ENCODE measurements at places on chromosomes 16 and 17.

DNA sequence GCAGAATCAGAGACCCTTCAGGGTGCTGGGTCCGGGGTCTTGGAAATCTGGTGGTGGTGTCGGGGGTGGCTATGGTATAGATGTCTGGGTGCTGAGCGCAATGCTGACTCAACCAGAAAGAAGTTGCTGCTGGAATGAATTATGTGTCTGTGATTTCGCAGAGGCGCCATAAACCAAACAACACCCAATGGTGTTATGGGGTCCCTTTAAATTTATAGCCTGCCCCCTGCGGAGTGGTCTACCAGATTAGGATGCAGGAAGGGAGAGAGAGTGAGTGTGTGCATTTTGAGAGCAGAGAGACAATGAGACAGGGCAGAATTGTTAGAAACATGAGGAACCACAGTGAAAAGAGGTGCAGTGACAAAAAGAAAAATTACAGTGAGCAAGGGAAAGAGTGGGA, 100.7 kb upstream of the CDH11 start:
- no peak for DNase-seq

- DNase-seq: no peak
Measured at GRCh38 chr17:73463821-73464220, 152.0 kb upstream of the CDC42EP4 start.

GRCh38 chr16:87325423-87325858, 8.2 kb upstream of the C16orf95 start:
- DNase-seq: no peak

GRCh38 chr17:80847496-80848230, 144.0 kb upstream of the CHMP6 start:
- no peak for DNase-seq

GRCh38 chr17:43720311-43721060, 38.1 kb downstream of the SOST start:
- DNase-seq: peak; percentile 66

DNA sequence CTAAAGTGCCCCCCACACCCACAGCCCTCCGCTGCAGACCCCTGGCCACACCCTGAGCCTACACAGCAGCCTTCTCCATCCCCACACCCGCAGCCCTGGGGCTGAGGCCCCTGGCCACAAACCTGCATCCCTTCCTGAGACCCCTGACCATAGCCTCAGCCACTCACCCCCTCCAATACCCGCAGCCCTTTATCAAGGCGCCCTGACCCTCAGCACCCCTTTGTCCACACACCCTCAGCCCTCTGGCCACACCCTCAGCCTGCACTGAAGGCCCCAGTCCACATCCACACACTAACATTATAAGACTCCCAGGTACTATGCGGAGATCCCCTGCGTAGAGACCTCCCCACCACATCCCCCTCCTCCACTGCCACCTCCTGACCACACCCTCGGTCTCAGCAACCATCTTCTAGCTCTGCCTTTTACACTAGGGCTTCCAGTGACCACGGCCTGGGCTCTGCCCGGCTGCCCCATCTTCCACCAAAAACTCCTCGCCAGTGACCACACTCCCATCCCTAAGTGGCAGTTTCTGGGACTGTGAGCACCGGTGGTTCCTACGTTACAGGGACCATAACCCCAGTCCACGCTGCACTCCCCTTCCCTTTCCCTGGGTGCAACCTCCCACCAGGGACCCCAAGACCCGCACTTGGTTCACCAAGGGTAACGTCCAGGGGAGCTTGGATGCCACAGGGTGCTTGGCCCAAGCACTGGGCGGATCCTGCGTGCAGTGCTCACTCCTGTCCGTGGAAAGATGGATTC, 818 bp downstream of the TPPP3 start:
- no peak for DNase-seq

- no peak for DNase-seq
Measured at GRCh38 chr17:18858567-18859245, 775 bp downstream of the PRPSAP2 start.

GRCh38 chr16:85354686-85355514, 242.6 kb upstream of the CIBAR2 start:
- DNase-seq: no peak

DNA sequence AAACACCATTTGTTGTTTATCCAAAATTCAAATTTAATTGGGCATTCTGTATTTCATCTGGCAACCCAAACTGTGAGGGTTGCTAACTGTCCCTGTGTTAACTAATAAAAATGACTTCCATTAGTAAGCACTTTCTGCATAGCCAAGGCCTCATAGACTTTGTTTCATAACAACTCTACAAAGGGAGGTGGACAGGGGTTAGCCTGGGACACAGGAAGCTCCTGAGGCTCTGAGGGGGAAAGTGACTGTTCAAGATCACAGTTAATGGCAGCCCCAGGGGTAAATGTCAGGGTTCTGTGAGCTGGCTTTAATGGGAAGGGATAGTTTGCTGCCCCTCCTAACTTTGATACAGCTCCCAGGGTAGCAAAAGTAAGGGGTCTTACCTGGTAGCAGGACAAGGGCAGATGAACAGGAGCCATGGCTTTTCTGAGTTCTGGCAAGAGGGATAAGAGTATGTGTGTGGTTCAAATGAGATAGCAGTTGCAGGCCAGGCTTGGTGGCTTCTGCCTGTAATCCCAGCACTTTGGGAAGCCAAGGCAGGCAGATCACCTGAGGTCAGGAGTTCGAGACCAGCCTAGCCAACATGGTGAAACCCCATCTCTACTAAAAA, 2.2 kb downstream of the HEATR9 start:
- no peak for DNase-seq

DNA sequence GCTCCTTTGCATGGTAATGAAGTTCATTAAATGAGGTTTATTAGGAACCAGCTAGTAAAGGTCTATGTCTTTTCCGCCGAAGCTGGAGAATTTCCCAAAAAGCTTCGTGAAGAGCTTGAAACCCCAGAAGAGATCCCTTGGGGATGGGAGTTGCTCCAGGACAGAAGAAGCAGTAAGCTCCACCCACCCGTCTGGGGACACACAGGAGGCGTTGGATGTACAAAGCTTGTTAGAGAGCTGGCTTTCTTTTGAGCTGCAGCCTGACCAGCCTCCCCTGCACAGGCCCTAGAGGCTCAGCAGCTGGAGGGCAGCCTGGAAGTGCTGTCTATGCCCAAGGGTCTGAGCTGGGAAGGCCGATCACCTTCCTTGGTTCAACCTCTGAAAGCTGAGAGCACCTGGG, 147.4 kb upstream of the SDK2 start:
- no peak for DNase-seq

GRCh38 chr16:57264381-57264780, 19.3 kb downstream of the ARL2BP start:
- no peak for DNase-seq

- no peak for DNase-seq
Measured at GRCh38 chr16:1775006-1775845, 2.3 kb upstream of the MRPS34 start.

DNA sequence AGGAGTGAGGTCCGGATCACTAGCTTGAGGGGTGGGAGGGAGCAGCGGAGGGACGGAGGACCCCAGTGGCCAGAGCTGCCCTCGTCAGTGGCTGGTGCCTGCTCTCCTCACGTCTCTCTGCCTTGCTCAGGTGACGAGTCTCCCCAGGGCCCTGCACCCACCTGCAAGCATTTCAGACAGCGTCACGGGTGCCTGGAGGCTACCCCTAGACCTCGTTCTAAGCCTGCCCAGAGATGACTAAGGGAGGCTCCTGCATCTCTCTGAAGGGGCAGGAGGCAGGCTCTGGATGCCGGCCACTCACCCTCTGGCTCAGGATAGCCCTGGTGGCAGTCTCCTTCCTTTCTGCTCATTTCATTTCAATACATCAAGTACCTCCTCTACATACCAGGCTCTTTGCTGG, 68.8 kb downstream of the MRC2 start:
- no peak for DNase-seq

GRCh38 chr16:8982816-8983215, 19.1 kb upstream of the USP7 start:
- no peak for DNase-seq

DNA sequence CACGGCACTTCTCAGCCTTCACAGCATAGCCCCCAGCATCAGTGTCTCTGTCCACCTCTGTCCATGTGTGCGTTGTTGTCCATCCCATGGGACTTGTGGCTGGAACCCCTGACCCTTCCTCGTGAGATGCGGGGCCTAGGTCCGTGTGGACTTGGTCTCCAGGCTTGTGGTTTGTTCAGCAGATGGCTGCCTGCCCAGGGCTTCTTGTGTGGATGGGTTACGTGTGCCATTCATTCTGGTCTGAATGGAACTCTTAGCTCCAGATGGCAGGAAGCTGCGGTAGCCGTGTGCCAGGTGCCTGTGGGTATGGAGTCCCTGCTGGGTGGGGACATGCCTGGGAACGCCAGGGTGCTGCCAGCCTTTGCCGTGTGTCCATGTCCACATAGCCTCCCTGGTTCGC, 31.7 kb upstream of the NUDT16L1 start:
- peak; percentile 29 for DNase-seq

DNA sequence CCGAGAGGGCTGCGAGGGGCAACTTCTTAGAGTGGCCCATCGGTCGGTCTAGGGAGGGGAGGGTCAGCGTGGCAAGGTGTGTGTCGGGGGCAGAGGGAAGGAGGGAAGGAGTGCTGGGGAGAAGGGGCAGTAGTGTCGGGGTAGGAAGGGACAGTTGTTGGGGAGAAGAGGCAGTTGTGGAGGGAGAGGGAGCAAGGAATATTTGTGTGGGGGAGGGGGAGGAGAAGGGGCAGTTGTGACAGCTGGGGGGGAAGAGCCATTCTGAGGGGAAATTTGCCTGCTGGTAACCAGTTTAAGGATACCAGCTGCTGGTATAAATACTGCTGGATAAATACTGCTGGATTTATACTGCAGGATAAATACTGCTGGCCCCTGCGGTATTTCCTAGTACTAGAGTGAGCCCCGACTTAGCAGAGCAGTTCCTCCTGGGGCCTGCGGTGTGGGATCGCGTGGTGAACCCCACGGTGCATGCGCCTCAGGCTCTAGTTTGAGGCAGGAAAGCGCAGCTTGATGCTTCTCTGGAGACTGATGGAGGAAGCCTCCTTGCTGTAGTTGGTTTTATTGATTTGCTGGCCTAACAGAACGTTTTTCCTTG, 309 bp downstream of the DNAH2 start:
- no peak for DNase-seq

DNA sequence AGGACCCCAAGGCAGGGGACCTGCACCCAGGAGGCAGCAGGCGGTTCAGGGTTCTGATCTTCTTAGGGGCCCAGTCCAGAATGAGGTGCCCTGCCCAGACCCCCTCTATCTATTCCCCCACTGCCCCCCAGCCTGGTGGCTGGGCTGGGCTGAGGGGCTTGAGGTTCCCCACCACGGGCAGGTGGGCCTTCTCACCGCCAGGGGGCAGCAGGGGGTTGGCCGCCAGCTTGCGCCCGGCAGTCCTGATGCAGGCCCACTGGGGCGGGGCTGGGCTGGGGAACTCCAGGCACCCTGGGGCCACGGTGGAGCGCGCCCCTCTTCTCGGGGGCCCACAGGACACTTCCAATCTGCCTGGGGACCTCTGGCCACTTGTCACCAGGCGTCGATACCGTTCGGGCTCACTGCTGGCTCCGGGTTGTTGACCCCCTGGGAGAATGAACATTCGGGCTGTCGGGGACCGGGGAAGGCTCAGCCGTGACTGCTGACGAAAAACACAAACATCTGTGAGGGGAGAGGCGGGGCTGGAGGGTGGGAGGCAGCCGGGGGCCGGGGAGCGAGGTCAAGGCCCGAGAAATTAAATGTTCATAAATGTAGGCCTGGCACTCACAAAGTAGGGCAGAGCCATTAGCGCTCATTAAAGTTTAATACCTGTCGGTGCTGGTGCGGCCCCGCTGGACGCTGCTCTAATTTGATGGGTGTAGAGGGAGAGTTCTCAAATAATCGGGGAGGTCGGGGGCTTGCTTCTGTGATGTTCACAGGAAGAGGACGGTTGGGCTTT, 219.3 kb upstream of the GSE1 start:
- no peak for DNase-seq

- DNase-seq: peak; percentile 56
Measured at GRCh38 chr17:1714980-1715802, 5.0 kb upstream of the TLCD2 start.

DNA sequence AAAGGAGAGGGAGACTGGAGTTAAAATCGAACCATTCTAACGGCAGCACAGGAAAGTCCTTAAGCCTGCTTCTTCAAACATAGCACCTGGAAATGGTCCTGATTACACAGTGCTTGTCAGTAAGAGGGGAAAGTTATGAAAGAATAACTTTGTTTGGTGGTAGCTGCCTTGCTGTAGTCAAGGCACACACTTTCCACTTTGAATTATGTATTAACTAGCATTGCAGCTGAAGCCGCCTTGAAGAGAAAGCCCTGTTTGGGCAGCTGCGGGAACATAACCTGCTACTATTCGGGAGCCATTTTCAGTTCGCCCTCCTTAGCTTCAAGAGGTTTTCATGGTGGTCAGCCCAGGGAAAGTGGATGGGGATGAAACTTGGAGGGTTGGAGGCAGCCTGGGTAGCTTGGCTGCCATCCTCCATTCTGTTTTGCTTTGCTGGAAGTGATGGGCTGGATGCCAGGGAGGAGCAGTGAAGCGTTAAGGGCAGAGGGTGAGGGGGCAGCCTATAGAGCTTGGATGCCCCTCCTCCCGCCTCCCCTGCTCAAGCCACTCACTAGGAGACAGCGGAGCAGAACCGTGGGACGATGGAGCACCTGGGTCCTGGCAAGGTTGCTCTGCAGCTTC, 5.3 kb upstream of the HAS3 start:
- no peak for DNase-seq

DNA sequence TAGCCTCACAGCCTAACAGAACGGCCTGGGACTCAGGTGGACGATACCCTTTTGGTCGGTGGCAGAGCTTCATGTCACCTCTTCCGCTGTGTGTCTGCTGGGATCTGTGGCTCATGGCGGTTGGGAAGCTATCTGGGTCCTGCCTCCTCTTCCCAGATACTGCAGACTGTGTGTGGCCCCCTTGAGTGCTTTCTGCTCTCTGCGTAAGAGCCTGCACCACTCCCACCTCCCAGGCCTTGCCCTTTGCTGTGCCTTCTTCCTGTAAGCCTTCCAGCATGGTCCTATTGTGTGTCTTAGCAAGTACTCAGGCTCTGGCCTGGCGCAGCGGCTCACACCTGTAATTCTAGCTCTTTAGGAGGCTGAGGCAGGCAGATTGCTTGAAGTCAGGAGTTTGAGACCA, 17.5 kb upstream of the ADCY7 start:
- DNase-seq: no peak

DNA sequence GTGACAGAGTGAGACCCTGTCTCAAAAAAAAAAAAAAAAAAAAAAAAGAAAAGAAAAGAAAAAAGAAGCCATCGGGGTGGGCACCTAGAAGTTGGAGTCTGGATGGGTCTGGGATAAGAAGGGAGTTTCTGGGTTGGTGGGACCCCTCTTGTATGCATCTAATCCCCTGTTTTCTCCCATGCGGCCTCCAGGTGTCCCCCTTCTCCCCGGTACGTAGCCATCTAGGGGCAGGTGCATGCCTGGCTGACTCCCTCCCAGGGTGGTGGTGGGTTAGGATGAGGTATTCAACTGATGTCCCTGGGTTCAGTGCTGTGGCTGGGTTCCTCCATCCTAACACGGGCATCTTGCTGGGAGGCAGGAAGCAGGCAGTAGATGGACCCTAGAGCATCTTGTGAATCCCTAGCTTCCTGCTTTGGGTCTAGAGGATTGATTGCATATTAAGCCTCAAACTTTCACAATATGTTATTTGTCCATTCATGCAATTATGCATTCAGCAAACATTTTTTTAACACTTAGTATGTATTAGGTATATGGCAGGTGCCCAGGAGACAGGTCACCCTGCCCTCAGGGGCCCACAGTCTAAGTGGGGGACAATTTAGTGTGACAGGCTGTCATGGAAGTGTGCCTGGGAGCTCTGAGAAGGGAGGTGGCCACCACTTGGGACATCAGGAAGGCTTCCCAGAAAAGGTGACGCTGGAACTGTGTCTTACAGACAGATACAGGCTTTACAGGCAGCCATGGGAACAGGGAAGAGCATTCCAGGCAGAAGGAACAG, 13.1 kb downstream of the FMNL1 start:
- no peak for DNase-seq
